ENCODE measurements at places on chromosomes 13 and 19.

DNA sequence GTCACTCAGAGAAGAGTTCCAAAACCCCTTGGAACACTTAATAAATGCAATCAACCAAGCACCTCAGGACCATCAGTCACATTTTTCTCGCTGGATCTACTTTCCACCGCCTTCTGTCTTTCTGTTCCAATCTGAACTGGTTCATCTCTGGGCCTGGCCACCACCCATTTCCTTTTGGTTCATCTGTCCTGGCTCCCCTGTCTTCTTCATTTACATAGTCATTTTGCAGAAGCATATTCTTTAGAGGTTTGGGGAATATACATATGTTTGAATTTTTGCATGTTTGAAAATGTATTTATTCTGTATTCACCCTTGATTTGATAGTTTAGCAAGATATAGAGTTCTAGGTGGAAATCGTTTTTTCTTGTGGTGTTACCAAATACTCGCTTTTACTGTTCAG, 188.2 kb downstream of the MTUS2 start:
- no peak for DNase-seq

DNA sequence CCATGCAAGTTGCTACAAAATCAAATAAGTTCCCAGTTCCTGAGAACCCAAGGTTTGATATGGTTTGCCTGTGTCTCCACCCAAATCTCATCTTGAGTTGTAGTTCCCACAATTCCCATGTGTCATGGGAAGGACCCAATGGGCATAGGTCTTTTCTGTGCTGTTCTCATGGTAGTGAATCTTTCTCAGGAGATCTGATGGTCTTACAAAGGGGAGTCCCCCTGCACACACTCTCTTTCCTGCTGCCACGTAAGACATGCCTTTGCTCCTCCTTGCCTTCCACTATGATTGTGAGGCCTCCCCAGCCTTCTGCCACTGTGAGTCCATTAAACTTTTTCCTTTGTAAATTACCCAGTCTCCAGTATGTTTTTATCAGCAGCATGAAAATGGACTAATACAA, 28.5 kb upstream of the TSHZ3 start:
- no peak for DNase-seq

GRCh38 chr19:590396-590745, 690 bp downstream of the HCN2 start:
- DNase-seq, result no peak

- no peak for DNase-seq
These were observed 441.1 kb upstream of the HTR2A start for GRCh38 chr13:47337781-47338507.

DNA sequence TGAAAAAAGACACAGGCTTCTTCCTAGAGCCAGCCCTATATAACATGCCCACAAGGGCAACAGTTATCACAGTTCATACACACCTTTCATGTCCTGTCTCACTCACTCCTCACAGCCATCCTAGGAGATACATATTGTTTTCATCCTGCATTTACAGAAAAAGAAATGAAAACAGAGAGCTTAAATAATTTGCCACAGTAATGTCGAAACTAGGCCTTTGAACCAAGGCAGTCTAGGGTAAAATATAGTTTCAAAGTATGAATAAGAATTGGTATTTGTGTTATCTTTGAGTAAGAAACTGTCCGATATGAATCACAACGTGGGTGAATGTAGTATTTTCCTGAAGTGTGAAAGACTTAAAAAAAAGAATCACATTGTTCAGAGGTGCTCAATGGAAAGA, 26.8 kb downstream of the CLDN10 start:
- DNase-seq, result no peak

DNA sequence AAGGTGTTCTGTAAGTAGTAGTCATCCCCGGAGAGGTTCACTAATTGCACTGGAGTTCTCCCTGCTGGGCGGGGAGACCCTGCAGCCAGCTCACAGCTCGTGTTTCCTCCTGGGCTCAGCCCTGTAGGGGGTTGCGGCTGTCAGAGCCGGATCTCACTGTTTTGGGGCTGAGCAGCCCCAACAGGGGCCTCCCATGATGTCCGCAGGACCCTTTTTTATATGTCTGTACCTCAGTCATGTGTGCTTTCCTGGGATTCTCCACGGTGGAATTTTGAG, 130.2 kb upstream of the MCF2L start:
- no peak for DNase-seq

GRCh38 chr19:33379151-33379829, 5.8 kb downstream of the CEBPG start:
- DNase-seq, result no peak

- no peak for DNase-seq
These were observed 9.3 kb downstream of the IRF2BP1 start for GRCh38 chr19:45876411-45877197.

Measured in NCI-H2227 treated with DMSO at 0.1 percent for 48 hours (cell line).